ENCODE measurements at places on chromosomes 3 and 15. TPM values are rescaled to one million over a fixed set of nuclear protein-coding genes. Genes with fewer than 3 reads are reported as not detected.

DNA sequence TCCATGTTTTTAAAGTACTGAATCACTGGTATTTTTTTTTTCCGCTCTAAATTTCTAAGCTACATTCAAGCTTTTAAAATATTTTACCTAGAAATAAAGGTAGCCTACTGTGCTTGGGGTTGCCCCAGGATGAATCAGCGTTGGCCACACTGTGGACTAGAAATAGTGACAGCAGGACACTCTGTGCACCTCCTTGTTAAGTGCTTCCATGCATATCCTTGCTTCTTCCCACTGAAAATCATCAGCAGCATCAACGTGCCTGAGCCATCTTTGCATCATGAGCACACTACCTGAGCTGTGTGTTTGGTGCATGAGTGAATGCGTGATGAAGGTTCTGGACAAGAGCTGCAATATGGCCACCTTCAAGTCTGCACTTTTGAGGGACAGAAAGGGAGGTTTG, 142.0 kb upstream of the SLC2A2 start:
- DNase-seq, result no peak

DNA sequence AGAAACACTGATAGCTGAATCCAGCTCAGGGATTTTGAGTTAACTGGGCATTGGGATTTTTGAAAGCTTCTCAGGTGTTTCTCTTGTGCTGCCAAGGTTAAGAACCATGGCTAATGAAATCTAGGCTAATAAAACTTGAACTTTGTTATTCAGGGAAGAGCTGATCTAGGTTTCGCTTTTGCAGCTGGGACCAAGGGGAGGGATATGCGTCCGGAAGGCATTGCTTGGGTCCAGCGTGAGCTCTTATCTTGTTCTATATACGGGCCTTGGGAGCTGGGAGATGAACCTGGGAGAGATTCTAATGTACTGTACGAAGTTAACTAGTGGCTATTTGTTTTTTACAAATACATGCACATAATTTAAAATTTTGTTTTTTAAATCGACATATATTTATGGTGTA, 29.8 kb downstream of the ITPR1 start:
- DNase-seq, result no peak

Gene NSMCE3
- total RNA-seq, result 9.0 TPM

DNA sequence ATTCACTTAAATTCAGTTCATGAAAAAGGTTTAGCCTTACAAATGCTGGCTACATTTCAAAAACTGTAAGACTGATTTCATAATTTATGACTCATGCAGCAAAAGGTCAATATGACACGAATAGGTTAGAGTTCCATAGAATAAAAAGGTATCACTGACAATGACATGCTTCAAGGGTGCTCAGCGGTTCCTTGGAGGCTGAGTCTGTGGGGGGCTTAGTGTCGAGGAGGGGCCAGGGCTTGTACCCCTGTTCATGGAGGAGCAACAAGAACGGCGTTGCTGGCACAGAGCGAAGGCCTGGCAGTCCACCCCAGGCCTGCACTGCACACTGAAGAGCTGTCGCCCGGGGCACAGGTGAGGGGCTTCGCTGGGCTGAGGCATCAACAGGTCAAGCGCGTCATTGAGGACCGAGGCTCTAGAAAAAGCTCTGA, 174.2 kb downstream of the NR1D2 start:
- peak; percentile 63 for DNase-seq

GRCh38 chr15:52289629-52290081, 5.9 kb downstream of the MYO5C start:
- DNase-seq, result no peak

Gene ACSBG1
- under 0.01 TPM for total RNA-seq

GRCh38 chr3:156825795-156826143, 384 bp upstream of the LEKR1 start:
- no peak for DNase-seq

Gene CCDC39
- 0.27 TPM for total RNA-seq

DNA sequence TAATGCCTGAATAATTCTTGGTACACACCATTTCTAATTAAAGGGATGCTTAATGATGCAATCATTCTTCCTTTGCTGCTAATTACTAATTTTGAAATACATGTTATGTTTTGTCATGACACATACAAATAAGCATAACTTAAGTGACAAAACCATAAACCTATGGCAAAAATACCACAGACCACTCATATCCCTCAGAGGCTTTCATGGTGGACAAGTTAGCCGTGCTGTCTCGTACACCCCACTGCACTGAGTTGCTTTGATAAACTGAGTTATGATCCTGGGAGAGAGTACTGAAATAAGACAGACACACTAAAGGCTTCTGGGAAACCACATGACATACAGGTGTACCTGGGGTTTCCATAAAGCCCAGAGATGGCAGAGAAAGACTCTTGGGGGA, 913.8 kb downstream of the FHIT start:
- no peak for DNase-seq

GRCh38 chr3:135806317-135806716, 159.2 kb upstream of the PPP2R3A start:
- DNase-seq, result no peak

DNA sequence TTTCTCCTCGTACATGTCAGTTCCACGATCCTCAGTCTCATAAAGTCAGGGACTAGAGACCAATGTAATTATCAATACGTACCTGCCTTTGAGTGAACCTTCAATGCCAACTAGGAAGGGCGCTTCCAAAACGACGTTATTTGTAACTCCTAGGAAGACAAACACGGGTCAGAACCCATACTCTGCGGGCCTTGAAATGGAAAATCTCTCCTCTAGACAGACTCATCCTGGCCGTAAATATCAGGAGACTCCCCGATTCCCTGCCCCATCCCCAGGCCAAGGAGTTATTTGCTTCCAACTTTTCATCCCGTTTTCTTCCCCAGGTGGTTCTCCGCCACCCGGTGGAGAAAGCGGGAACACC, 578 bp downstream of the OIP5 start:
- peak; percentile 49 for DNase-seq

- peak; percentile 60 for DNase-seq
Measured at GRCh38 chr3:42600958-42601675, 631 bp downstream of the NKTR start.

Gene NMNAT3
- total RNA-seq, result 1.8 TPM

Gene MAP6D1
- 6.0 TPM for total RNA-seq

DNA sequence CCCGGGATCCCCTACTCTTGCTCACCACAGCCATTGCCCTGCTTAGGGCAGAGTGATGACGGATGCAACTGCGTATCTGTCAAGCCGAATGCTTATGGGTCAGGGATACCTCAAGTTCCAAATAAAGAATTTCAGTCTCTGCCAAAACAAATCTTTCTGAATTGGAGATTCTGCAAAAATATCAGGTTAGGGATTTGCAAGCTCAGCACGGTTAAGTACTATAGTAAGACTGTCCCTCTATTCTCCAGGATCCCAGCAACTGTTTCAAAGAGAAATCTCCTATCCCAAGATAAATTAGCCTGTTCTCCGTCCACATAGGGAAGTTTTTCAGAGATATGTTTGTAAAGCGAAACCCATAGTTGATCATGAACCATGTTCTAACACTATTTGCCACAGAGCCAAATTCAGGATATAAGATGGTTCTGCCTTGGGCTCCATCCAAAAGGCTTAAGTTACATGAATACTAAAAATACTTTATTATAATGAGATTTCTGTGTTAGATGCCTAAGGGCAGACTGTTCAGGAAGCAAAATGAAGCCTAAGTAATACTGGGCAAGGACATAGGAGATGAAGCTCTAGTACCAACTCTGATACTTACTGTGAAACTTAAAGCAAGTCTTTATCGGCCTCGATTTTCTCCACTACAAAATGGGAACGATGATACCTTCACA, 100.1 kb upstream of the LPP start:
- DNase-seq, result no peak

DNA sequence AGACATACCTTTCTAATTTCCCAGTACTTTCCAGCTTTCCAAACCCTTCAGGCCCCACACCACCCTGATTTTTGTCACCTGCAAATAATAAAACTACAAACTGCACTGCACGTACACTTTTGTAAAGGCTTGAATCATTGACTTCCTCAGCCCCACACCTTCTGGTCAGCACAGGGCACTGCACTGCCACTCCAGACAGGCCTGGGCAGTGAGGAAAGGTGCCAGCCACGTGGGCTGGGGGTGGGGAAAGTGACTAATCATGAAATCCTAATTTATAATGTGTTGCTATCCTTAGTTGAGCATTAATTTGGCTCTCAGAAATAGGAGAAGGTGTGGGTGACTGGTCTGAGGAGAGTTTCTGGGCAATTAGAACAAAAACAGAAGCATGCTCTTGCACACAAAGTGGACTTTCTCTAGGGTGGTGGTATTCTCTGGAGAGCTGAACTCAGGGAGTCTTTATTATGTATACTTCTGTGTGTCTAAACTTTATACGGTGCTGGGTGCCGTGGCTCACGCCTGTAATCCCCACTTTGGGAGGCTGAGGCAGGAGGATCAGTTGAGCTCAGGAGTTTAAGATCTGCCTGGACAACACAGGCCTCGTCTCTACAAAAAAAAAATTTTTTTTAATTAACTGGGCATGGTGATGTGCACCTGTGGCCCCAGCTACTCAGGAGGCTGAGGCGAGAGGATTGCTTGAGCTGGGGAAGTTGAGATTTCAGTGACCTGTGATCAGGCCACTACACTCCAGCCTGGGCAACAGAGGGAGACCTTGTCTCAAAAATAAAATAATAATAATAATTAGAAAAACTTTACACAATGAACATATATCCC, 58.2 kb upstream of the FLNB start:
- DNase-seq, result no peak

Gene IVD
- total RNA-seq, result 33.6 TPM

DNA sequence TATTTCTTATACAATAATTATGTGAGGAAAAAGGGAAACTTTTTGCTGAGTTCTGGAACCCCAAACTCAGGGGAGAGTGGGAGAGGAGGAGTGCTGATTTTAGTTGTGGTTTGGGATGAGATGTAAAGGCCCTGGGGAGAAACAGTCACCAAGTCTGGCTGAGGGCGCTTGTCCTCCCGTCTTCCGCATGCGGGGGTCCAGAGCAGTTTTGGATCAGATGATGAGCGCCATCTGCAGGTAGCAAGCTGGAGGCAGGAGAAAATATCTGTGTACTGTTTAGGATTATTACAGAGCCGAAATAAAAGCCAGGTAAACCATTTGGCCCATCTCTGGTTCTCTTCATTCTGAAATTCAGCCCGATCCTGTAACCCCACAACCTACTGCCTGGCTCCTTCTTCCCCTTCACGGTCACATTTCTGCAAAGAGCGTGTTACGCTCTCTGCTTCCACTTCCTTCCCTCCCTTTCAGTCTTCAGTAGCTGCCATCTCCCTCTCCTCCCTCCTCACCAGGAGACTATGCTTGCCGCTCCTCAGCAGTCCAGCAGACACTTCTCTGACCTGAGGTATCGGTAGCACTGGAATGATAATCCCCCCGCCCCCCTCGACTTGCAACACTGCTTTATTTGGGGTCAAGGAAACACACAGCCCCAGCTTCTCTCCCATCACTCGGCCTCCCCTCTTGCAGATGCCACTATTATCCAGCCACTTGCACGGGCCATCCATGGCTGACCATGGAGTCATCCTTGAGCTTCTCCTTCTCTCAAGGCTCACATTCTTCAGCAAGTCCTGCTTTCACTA, 1.4 kb upstream of the PARP14 start:
- peak; percentile 82 for DNase-seq

Gene ENTPD3
- total RNA-seq, result 0.36 TPM

GRCh38 chr3:129793319-129793718, 100.2 kb downstream of the TMCC1 start:
- DNase-seq, result peak; percentile 30

Gene FBLN2
- total RNA-seq, result 452 TPM

Gene LRCH3
- 91.1 TPM for total RNA-seq

Gene HIGD2B
- total RNA-seq, result not detected

- peak; percentile 33 for DNase-seq
Measured at GRCh38 chr3:125059488-125060245, 3.9 kb upstream of the HEG1 start.

DNA sequence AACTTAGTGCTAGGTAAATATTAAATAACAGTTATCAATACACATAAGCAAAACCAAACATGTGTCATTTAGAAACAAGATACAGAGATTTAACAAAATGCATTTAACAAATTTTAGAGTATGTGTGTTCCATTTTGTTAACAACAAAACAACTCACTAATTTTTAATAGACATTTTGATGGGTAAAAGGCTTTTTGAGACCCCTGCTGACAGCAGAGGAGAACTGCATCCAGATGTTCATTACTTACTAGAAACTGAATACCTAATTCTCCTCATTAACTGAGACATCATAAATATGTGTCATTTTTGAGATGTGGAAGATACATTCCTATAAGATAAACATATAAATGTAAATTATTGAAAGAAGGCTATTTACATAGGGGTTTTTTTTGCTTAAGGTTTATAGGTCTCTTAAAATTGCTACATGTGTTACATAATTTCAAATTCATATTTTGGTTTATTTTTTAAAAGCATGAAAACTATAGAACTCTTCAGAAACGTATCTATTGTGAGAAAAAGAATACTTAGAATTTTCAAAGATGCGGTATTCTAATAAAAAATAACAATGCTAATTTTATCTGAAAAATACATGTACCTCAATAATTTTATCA, 1009.8 kb downstream of the TUSC7 start:
- peak; percentile 63 for DNase-seq

DNA sequence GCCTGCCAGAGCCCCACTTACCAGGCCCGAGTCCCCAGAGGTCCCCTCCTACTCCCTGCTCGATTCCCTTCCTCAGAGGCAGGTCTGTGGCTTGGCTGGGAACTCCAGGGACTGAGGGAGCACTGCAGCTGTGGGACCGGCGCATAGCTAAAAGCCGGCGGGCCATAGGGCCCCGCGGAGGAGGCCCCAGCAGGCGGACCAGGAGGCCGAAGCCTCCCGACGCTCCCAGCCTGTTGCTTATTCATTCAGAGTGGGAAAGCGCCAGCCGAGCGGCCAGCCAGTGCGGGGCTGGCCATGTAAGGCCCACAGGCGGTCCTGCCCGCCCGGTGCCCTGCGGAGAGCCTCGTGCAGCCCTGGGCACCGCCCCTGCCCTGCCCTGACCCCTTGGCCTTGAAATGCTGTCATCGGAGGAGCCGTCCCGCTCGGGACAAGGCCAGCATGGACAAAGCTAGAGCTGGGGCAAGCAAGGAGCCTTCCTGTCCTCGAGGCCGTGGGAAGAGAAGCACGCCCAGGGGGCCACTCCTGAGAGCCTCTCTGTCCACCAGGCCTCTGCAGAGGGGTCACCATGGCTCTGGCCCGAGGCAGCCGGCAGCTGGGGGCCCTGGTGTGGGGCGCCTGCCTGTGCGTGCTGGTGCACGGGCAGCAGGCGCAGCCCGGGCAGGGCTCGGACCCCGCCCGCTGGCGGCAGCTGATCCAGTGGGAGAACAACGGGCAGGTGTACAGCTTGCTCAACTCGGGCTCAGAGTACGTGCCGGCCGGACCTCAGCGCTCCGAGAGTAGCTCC, at the start of gene LOXL1:
Gene LOXL1, plus strand, starts transcription at position 244 of the 784 bp plus-strand sequence. Its CDS starts 322 bp downstream, at position 566.
- peak; percentile 91 for DNase-seq

Gene SAMMSON
- total RNA-seq, result not detected

Measured in fibroblast of the aortic adventitia (primary cell).